ENCODE measurements at places on chromosomes 6 and 20.
A peak's percentile ranks its signal among the peaks of the same experiment; 100 is the strongest.

DNA sequence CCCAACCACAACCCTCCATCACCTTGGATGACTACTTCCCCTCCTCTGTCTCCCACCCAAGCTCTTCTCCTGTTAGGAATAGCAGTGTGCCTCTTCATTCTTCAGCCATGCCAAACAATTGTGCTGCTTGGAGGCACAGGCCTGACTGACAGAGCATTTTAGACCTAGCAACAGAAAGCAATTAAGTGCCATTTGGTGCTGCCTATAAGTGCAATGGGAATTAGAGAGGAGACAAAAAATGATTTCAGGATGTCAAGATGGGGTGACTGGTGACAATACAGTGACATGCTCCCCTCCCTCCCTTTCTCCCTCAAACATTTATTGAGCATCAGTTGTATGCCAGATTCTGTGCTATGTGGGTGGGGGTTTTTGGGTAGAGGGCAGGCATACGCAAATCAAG is 322.6 kb upstream of the MOCS1 start:
- DNase-seq = no peak

- no peak for DNase-seq
These were observed 30.3 kb downstream of the PPP1R16B start for GRCh38 chr20:38835792-38836191.

GRCh38 chr6:130211691-130212090 is 11.1 kb downstream of the SAMD3 start:
- no peak for DNase-seq

GRCh38 chr20:39660226-39660625 is 698.1 kb downstream of the DHX35 start:
- DNase-seq = no peak

DNA sequence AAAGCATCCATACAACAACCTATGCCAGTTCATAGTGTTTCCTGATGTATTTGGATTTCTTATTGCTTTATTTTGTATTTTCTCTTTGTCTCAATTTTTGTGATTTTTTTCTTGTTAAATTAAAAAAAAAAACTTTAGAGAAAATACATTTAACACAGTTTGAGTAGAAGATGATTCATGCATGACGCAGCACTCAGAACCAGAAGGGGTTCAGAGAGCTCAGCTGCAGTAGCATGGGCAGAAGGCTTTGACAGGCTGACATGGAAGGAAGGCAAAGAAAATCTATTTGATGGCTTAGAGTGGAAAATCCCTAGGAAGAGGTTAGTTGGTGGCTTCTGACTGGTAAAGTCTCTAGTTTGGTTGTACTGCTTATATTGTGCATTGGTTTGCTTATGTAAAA is 207.2 kb upstream of the STXBP5 start:
- DNase-seq = no peak

GRCh38 chr6:45959534-45960145 is 56.0 kb downstream of the CLIC5 start:
- DNase-seq = no peak

- DNase-seq = no peak
These were observed 49.4 kb downstream of the ORC3 start for GRCh38 chr6:87639373-87639772.

DNA sequence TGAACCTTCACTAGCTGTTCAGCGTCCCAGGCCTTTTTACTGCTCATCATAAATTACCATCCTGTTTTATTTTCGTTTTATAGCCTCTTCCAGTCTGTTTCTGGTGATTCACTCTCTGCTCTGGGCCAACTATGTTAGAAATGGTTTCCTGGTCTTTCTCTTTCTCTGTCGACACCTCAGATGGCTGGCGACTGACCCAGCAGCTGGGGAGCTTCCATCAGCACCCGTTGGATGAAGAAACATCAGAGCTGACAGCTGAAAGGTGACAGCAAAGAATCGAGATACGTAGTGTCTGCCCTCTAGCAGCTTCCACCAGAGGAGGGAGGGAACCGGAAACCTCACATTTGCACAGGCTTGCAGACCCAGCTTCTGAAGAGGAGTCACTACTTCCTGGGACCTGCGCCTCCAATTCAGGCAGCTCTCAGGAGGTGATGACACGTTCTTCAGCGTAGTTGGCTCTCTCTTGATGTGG is 82.9 kb upstream of the MLN start:
- no peak for DNase-seq

- DNase-seq = no peak
These were observed 1.9 kb upstream of the POU3F2 start for GRCh38 chr6:98832284-98833056.

GRCh38 chr6:7588506-7588905 is 1.5 kb upstream of the SNRNP48 start:
- no peak for DNase-seq

DNA sequence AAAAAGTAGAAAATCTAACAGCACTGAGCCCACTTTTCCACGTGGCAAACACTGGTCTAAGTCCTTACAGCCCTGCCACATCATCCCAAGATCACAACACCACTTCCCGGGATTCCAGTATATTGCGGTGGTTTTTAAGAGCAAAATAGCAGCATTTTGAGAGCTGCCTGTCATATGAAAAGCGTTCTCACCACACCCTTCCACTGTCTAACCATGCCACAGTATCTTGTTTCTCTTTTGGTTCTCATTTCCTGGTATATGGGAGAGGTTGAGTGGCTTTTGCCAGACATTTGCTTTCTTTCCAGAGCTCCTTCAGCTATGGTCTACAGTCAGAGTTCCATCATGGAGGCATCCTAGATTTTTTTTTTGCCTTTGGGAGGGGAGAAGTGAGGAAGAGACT is 243.0 kb downstream of the TSHZ2 start:
- no peak for DNase-seq

- no peak for DNase-seq
These were observed 24.1 kb downstream of the SCP2D1 start for GRCh38 chr20:18837718-18838117.

GRCh38 chr20:45407067-45407745 is 883 bp upstream of the DBNDD2 start:
- DNase-seq = peak; percentile 14

GRCh38 chr20:63734946-63735858 is 1.3 kb upstream of the LIME1 start:
- DNase-seq = no peak

DNA sequence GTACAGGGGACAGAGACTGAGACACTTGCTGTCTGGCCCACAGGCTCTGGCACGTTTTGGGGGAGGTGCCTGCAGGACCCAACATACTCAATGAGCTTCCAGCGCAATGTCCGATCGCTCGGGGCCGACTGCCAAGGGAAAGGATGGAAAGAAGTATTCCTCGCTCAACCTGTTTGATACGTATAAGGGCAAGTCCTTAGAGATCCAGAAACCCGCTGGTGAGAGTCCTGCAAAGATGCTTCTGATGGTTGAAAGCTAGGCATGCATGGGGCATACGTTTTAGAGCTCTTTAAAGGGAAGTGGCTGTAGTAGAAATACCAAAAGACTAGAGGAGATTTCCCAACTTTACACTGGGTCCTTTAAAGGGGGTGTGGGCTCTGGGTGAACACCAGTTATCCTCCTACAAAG is 2.2 kb downstream of the PRRC2A start:
- DNase-seq = no peak

GRCh38 chr20:29306390-29307072 is 1950.9 kb upstream of the DEFB115 start:
- DNase-seq = no peak

- no peak for DNase-seq
These were observed 20.0 kb downstream of the PDE10A start for GRCh38 chr6:165643015-165643414.

- DNase-seq = no peak
These were observed 37.5 kb downstream of the FAM217A start for GRCh38 chr6:4041480-4041879.

DNA sequence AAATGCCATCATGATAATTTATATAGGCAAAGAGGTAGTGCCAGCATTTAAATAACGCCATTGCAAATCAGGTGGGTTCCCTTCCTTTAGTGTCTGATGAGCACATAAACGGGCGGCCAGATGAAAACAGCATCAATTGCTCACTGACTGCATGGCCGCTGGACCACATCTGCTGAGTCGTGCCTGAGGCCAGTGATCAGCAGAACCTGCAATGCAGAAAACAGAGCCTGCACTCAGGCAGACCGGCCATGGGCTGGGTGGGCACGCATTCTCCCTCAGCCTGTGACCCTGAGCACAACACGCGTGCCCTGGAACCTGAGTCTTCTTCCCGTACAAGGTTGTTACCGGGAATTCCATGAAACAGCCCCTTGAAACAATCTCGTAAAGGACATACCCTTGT is 144.0 kb upstream of the THBS2 start:
- no peak for DNase-seq

DNA sequence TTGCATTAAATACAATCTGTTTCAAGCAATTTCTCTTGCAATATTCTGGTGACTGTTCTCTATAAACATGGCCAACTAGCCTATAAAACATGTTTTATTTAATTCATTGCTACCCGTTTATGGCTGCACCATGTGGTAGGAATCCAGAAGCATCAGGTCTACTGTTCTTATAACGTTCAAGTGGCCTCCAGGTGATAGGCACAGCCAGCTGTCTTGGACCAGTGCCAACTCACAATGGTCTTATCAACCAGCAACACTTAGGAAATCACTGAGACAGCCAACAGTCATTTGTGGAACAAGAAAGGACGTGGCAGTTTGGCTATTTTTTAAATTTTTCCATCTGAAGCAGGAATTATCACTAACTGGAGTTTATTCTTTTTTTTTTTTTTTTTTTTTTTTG is 193.6 kb downstream of the NKAIN2 start:
- DNase-seq = no peak

Data from activated CD4-positive, alpha-beta T cell treated with anti-CD3 and anti-CD28 coated beads for 4 hours (primary cell).